ENCODE measurements at places on chromosomes 3 and 15.
A peak's percentile ranks its signal among the peaks of the same experiment; 100 is the strongest.

GRCh38 chr3:175989161-175989560 lies 1130.0 kb downstream of the NAALADL2 start:
- no peak for DNase-seq

DNA sequence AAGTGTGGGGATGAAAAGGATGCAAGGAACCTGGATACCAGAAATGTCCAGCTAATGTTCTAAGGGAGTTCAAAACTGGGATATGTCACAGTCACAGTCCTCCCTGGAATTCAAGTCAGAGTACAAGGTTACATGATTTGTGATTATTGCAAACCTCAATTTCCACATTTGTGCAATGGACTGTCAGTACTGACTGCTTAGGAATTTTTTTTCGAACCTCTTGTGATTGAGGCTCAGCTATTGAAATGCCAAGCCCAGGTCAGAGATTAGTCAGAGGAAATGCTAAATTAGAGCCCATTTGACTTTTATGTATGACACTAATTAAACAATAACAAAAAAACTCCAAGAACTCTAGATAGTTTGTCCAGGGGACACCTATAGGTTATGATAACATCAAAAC lies 210.2 kb downstream of the THSD4 start:
- DNase-seq: no peak

DNA sequence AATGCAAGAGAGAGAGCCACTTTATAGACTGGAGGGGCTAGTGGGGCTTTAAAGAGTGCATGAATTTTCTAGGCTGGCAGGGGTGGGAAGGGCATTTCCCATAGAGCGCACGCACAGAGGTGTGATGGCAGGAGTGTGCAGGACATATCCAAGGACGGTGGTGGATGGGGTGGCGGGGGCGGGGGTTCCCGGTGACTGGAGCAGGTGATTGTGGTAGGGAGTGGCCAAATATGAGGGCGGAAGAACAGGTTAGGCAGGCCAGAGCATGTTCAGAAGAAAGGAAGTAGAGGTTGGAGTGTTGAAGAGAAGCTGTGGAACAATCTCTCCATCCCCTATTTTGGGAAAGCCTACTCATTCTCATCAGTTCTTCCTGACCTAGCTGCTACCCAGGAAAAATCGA lies 18.1 kb downstream of the FAM81A start:
- DNase-seq: no peak

DNA sequence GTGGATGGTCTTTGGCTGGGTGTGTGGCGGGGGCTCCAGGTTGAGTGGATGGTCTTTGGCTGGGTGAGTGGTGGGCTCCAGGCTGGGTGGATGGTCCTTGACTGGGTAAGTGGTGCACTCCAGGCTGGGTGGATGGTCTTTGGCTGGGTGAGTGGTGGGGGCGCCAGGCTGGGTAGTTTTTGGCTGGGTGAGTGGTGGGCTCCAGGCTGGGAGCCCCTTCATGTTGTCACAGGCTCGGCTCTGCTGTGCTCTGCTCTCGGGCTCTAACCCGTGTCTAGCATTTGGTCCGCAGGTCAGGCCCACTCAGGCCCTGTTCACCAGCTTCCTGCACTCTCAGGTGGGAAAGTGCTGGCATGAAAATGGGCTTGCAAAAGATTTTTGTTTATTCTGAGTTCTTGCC lies 25.1 kb downstream of the CD276 start:
- DNase-seq: no peak

- DNase-seq: peak; percentile 35
Measured at GRCh38 chr15:80999623-81000036, 1.1 kb upstream of the TLNRD1 start.

DNA sequence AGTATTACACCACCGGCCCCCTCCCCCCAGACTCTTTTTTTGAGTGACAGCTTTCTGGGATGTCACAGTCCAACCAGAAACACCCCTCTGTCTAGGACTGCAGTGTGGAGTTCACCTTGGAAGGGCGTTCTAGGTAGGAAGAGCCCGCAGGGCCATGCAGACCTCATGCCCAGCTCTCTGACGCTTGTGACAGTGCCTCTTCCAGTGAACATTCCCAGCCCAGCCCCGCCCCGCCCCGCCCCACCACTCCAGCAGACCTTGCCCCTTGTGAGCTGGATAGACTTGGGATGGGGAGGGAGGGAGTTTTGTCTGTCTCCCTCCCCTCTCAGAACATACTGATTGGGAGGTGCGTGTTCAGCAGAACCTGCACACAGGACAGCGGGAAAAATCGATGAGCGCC lies 63.6 kb downstream of the AAGAB start:
- DNase-seq: no peak

- no peak for DNase-seq
Measured at GRCh38 chr3:29077356-29077755, 203.5 kb upstream of the RBMS3 start.

- no peak for DNase-seq
Measured at GRCh38 chr3:194197981-194198695, 62.2 kb downstream of the HES1 start.

GRCh38 chr3:13951184-13951583 lies 71.3 kb upstream of the WNT7A start:
- no peak for DNase-seq

DNA sequence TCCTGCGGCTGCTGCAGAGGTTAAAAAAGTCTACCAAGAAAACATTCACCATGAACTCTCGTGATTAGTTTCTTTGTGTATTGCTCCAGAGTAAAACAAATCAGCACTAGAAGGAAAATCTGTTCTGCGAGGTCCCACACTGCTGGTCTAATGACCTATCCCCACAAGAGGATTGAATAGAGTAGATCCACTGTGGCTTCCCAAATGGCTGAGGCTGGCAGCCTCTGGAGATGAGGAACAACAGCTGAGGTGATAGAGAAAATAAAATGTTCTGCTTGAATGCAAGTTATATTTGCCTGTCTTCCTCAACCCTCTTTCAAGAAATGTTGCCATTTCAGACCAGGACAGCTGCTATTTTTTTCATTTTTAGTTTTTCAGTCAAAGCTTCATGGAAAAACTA lies 883.3 kb downstream of the CADM2 start:
- DNase-seq: no peak

DNA sequence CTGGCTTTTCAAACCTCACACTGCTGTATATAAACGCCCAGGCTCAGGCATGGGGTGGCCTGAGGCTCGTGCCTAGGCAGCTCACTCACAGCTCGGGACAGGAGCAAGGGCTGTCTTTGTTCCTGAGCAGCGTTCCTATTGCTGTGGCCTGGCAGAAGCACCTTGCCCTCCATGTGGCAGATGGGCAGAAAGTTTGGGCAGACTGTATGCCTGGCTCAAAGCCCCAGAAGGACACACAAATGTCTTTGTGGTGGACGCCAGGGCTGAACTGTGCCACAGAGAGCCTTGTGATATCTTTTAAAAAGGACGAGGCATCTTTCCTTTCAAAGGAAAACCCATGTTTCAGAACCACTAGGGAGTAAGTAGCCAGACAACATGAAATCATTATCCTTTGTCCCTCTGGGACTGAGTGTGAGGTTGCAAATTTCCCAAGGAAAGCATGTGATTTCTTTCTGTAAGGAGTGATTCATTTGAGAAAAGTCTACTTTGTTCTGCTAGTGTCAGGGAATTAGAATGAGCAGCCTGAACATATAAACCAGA lies 29.3 kb upstream of the UBE2E1 start:
- DNase-seq: no peak

DNA sequence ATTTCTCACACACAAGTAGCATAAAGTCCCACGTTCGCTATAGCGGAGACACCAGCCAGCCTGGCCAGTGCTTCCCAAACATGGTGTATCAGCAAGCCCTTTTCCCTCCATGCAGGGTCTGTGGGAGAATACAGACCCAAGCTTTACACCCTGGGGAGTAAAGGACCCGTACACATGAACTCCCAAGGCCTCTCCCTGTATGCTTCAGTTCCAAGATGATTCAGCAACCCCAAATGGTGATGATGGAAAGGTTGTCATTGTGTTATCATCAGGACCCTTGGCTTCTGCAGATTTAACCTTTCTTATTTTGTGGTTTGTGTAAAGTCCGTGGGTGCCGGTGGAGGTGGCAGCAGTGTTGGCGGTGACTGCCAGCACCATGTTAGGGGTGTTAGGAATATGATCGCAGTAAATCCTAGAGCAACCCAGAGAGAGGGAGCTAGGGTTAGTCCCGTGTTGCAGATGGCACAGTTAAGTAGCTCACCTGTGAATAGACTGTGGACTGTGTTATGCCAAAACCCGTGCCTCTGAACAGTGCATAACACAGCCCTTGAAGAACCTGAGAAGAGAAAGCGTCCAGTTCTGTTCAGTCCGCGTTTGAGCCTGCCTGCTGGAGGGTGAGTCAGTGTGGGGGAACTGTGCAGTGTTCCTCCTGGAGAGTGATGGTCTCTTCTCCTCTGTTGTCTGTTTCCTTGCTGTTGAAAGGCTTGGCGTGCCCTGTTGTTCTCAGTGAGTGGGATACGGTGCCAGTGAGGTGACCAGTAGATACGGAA lies 174.3 kb downstream of the APBA2 start:
- DNase-seq: no peak

DNA sequence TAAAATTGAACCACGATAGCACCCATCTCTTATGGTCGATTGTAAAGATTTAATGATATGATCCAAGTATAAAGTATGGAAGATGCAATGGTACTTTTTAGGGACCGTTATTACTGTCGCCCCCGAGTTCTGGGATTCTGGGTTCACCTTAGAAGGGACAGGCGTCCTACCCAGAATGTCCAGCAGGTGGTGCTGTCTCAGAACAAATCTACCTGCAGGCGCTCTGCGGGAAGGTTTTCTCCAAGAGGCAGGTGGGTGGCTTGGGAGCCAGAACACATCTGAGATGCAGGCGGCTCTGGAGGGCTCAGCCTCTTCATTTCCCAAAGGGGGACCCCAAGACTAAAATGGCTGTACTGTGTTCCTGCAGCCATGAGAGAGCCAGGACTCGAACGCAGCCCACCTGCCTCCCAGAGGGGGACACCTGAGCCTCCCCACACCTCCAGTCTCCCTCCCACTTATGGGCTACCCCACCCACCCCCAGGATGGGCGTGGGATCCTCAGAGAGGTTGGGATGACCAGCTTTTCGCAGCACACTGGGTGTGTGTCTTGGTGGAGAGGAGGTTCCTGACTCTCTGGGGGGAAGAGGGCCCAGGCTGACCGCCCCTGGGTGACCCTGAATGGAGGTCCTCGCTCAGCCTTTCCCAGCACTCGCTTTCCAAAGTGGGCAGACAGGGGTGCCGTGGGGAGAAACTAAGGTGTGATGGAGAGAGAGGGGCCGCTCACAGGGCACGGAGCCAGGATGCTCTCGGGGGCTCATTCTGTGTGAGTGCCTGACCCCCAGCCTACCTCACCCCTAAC lies 28.1 kb upstream of the CORO2B start:
- peak; percentile 43 for DNase-seq

DNA sequence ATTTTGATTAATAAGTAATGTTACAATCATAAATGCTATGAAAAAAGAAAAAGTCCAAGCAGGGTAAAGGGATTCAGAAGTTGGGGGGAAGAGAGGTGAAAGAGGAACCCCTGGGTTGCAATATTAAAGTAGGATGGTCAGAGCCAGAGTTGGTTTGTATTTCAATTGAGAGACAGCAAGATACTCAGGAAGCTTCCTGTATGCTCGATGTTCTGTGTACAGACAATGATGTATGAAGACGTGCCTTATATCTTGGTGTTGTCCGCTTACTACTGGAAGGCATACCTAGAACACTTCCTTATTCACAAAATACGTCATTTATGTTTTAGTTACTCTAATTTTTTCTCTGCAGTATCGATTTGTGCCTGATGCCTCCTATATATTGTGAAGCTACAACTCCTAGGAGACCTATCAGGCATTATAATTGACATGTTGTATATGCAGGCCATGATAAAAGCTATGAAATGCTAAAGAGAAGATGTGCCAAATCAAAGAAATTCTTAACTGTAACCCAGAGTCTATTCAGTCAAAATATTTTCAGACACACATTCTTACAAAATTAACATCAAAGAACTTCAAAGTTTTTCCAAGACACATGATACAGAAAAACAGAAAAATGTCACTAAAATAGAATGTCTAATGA lies 87.5 kb downstream of the TBL1XR1 start:
- DNase-seq: no peak

GRCh38 chr15:74504836-74505235 lies 36.2 kb upstream of the ARID3B start:
- DNase-seq: no peak

- no peak for DNase-seq
Measured at GRCh38 chr15:45704329-45705249, 69.8 kb downstream of the SQOR start.

GRCh38 chr3:190862209-190863118 lies at the start of gene GMNC:
GMNC (minus strand) TSS chr3:190862694; CDS start chr3:190862615, 79 bp downstream.
- peak; percentile 0 for DNase-seq

GRCh38 chr3:14209581-14210289 lies 31.1 kb downstream of the LSM3 start:
- no peak for DNase-seq

DNA sequence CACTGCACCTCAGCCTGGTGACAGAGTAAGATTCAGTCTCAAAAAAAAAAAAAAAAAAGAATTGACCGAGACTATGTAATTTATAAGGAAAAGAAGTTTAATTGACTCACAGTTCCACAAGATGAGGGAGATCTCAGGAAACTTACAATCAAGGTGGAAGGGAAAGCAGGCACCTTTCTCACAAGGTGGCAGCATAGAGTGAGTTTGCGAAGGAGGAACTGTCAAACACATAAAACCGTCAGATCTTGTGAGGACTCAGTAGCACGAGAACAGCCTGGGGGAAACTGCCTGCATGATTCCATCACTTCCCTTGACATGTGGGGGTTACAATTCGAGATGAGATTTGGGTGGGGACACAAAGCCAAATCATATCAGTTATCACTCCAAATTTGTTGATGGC lies 380.9 kb downstream of the EDEM1 start:
- no peak for DNase-seq

DNA sequence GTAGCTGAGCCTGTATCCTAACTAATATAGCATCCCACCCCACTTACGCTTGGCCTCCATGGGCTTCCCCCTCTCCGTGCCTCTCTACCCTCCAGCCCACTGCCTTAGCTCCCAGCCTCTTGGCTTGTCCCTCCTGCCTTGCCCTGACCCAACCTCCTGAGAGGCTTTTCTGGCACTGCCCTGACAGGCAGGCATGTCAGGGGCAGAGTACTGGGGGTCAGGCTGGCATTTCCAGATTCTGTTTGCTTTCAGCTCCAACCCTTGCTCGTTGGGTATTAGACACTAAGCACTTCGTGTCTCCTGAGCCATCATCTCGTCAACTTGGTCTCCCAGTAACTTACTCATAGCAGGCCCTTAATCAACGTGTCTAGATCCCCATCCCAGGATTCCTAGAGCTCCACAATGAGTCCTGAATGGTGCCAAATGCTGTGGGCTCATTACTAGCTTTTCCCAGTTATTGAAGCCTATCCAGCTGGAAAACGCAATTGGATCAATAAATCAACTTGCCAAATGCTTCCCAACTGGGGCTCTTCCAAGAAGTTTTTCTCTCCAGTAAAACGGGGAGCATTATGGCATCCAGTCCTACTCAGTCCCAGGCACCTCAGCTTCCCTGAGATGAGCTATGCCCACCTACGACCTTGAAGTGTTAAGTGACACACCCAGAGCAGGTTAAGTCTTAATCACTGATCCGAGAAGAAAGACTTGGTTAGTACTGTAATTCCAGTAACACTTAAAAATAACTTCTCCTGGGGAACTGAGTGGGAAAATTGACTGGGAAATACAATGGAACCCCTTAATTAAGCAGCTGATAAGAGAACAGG lies 78.5 kb upstream of the DLG1 start:
- DNase-seq: no peak
